ENCODE measurements at places on chromosomes 13 and 19.

GRCh38 chr13:46636451-46636850 is 83.5 kb downstream of the LRCH1 start:
- DNase-seq, result no peak

DNA sequence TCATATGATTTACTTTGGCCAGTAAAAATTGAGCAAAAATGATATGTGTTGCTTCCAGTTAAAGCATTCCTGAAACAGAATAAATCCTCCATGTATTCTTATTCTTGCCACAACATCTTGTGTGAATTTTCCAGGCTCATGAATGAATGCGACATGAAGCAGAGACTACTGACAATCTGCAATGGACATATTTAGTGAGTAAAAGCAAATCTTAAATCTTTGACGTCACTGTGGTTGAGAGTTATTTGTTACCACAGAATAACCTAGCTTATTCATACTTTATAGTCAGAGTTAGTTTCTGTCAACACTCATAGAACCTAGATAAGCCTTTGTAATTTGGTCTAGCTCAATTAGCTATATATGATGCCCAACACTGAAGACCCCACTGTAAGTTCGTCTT is 1443.1 kb downstream of the PCDH9 start:
- DNase-seq, result no peak

DNA sequence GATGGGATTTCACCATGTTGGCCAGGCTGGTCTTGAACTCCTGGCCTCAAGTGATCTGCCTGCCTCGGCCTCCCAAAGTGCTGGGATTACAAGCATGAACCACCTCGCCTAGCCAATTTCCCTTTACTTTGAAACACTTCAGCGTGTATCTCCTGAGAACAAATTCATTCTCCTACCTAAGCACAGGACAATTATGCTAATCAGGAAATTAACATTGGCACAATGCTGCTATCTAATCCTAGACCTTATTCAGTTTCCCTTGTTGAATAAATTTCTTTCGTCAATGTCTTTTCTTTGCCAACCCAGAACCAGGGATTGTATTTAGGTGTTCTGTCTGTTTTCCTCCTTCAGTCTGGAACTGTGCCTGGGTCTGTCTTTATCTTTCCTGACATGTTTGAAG is 67.8 kb downstream of the MAP4K1 start:
- no peak for DNase-seq

DNA sequence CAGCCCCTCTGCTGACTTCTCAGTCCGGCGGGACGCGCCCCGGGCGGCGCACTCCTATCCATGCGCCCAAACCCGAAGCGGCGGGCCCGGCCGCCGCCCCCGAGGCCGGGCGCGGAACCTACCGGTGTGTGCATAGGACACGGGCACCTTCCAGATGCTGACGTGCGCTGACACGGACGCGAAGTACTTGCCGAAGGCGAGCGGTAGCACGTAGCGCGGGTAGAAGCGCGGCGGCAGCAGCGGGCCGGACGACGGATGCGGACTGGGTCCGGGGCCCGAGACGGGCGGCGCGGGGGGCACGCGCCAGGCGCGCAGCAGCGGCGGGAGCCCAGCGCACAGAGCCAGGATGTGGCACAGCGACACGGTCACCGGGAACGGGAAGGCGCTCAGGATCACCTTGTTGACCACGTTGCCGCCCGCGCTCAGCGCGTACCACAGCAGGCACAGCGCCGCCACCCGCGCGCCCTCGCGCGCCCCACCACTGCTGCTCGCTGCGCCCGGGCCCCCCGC is 338 bp downstream of the SLC35E1 start:
- DNase-seq, result no peak

- DNase-seq, result no peak
These were observed 1.7 kb downstream of the INTS6 start for GRCh38 chr13:51451134-51451466.

DNA sequence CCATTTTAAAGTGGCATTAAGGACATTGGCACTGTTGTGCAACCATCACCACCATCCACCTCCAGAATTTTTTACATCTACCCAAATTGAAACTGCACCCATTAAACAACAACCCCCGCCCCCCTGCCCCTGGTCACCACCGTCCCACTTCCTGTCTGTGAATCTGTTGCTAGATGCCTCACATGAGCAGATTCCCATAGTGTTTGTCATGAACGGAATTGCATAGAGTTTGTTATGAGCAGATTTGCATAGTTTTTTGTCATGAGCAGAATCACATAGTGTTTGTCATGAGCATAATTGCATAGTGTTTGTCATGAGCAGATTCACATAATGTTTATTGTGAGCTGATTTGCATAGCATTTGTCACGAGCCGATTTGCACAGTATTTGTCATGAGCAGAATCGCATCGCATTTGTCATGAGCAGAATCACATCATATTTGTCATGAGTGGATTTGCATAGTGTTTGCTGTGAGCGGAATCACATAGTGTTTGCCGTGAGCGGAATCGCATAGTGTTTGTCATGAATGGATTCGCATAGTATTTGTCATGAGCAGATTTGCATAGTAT is 54.0 kb upstream of the GTF3A start:
- DNase-seq, result no peak

- no peak for DNase-seq
These were observed 6.4 kb downstream of the GNA15 start for GRCh38 chr19:3142292-3142670.

- DNase-seq, result no peak
These were observed 2.3 kb downstream of the SYMPK start for GRCh38 chr19:45860359-45861259.

DNA sequence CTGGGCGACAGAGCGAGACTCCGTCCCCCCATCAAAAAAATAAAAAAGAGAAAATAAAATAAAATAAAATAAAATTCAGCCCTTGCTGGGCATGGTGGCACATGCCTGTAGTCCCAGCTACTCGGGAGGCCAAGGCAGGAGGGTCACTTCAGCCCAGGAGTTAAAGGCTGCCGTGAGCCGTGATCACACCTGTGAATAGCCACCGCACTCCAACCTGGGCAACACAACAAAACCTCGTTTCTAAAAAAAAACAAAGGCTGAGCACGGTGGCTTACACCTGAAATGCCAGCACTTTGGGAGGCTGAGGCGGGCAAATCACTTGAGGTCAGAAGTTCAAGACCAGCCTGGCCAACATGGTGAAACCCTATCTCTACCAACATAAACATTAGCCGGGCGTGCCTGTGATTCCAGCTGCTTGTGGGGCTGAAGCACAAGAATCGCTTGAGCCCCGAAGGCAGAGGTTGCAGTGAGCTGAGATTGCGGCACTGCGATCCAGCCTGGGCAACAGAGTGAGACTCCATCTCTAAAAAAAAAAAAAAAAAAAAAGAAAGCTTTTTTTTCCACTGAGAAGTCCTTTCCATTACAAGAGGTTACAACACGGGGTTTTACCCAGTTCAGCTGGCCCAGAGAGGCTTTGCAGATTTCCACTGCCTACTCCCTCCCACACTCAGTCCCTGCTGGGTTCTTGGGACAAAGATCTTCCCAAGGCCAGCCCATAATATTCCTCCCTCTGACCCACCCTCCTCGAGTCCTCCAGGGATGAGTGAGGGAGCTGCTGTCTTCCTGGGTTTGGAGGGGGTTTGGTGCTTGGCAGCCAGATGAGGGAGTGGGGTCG is 6.4 kb downstream of the ANGPTL4 start:
- DNase-seq, result no peak

DNA sequence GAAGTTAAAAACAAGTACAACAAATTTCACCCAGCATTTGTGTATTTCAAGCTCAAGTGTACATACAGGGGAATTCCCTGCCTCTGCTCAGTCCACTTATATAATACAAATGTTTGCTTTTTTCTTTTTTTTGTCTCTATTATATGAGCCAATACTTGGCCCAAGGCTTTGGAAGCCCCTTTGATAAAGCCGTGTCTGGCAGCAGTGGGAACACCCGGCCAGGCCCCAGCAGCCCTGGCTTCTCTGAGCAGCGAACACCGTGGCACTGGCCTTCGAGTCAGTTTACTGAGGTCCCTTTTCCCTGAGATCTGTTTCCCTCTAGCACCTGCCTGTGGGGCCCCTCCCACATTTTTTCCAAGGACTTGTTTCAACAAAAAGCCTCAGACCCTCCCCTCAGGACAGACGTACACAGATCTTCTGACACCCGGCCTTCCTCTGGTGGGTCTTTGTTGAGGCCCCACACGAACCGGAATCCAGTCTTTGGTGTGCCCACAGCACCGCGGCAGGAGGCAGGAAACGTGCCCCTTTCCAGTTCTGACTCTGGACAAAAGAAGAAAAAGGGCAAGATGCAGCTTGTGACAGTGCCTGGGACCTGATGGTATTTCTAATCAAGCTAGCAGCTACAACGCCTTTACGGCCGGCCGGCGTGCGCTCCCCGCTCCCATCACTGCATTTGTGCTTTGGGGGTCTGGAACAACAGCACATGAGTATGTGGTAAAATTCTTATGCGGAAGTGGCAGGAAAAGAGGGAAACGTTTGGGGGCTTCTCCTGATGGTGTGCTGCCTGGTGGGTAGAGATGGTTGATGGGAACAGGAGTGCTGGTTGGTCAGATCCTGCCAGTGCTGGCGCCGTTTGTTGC is 13.8 kb downstream of the SIPA1L3 start:
- DNase-seq, result no peak

GRCh38 chr13:79451500-79451962 is 29.4 kb upstream of the NDFIP2 start:
- no peak for DNase-seq

DNA sequence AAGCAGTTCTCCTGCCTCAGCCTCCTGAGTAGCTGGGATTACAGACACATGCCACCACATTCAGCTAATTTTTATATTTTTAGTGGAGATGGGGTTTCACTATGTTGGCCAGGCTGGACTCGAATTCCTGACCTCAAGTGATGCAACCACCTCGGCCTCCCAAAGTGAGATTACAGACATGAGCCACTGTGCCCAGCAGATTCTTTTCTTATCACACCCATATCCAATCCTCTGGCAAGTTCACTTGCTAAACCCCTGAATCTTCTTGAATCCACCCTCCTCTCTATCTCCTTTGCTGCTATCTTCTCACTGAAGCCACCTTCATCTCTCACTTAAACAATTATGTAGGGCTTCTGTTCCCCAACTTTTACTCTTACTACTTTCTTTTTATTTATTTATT is 17.5 kb downstream of the TMEM143 start:
- no peak for DNase-seq

GRCh38 chr13:101520672-101521071 is 68.2 kb downstream of the ITGBL1 start:
- no peak for DNase-seq

- DNase-seq, result no peak
These were observed 42.1 kb downstream of the TUBGCP3 start for GRCh38 chr13:112545856-112546255.

DNA sequence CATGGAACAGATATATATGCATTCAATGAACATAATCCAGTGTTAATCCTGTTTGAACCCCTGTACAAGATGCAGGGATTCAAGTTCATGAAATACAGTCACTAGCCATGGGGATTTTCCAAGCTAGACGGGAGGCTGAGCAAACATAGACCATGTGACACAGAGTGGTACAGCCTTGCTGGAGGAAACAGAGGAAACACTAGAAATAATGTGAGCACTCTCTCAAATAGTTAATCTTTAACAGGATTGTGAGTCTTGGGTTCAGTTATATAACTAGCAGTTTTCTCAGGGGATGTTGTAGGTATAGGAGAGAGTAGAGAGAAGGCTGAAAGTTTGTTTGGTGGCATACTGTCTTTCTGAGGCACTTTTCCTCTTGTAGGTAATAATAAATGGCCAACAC is 13.9 kb upstream of the LGALS16 start:
- DNase-seq, result peak; percentile 13

- DNase-seq, result no peak
These were observed 127.3 kb downstream of the FGF9 start for GRCh38 chr13:21798181-21798580.

DNA sequence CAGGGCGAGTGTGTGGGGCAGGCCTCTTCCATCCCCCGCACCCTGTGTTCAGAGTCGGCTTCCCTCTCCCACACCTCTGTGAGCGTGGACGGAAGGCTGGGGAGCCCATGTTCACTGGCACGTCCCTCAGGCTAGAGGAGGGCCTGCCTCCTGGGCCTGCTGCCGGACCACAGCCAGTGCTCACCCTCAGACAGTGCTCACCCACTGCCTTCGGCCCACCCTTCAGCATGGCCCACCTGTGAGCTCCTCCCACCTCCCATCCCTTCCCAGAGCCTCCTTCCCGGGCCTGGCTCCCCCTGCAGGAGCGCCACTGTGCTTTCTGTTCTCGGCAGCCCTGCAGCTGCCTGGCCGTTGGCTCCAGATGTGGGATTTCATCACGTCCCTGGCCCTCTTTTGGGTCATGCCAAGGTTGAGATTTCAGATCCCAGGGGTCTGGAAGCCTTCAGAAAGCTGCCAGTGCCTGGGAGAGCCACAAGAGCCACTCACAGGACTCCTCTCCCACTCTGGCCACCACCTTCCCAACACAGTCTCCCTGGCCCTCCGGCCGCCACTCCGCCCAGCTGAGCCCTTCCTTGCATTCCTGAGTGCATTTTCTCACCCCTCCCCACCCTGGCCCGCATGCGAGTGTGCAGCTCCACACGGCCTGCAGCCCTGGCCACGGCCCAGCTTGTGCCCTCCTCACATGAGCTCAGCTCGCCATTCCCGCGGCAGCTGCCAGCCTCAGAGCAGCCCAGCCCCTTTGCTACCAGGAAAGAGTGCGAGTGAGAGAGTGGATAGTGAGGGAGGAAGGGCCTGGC is 25.3 kb downstream of the CAPN12 start:
- no peak for DNase-seq

GRCh38 chr13:51269039-51269438 is 46.8 kb downstream of the FAM124A start:
- no peak for DNase-seq

- DNase-seq, result no peak
These were observed 13.5 kb upstream of the ZNF823 start for GRCh38 chr19:11752244-11752736.

DNA sequence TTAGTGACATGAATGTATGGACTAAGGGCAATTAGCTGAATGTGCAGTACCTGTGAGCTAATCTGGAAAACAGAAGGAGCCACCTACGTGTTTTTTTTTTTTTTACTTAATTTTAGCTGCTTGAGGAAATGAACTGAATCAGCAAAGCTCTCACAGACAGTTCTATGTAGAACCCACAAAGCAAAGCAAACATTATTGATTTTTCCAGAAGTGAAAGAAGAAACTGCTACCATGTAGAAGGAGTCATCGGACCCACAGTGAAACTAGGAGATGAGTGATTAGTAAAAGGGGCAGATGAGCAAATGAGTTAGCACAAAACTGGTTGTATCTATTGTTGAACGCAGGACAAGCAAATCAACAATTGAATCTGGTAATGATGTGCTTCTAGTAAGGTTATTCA is 94.1 kb upstream of the SLC7A1 start:
- DNase-seq, result no peak

DNA sequence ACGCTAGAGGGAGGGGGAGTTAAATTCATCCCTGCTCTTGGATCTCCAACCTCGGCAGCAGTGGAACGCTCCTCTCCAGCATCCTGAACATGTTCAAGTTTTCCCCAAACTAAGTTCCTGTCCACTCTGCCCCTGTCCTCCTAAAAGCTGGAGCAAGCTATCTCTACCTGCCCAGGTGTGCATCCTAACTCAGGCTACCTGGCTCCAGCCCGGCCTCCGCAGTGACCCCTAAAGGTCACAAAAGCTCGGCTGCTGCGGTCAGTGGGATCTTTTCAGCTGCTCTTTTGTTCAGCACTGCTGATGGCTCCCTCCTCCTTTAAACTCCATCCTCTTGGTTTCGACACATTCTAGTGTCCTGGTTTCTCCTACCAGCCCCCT is 1.4 kb downstream of the DCUN1D2 start:
- DNase-seq, result no peak

GRCh38 chr19:38434549-38435051 is 1.1 kb downstream of the RYR1 start:
- no peak for DNase-seq

GRCh38 chr13:44323754-44324153 is 49.9 kb upstream of the SERP2 start:
- DNase-seq, result no peak
